NCI-H1694 treated with DMSO at 0.1 percent for 48 hours (cell line): ENCODE measurements at places on chromosomes 7 and 10.
A peak's percentile ranks its signal among the peaks of the same experiment; 100 is the strongest.

DNA sequence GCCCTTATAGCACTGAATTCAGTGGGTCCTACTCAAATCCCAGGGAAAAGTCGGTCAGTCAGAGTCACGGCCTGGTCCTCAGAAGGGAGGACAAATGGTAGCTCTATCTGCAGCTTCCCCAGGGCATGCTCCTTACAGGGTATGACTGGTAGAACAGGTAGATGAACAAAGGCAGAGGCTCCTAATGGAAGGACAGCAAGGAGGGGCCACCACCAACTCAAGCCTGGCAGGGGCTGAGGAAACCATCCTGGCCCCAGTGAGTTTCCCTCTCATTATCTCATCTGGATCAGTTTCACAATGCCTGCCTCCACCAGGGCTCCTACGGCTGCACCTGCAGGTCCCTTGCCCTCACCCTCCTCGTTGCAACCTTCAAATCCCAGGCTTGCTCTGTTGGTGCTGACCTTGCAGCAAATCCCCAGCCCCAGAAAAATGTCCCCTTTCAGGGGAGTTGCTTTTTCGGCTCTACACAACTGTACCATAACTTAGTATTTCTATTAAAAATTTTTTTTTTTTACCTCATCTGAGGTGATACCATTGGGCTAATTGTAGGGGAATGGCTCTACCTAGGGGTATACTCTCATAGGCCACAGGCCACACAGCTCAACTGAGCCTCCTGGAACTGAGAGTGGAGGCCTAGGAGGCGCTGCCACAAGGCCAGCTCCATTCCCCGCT, 2.4 kb upstream of the MYO1G start:
- no peak for DNase-seq

GRCh38 chr7:135831455-135832195, 83.0 kb upstream of the FAM180A start:
- no peak for DNase-seq

DNA sequence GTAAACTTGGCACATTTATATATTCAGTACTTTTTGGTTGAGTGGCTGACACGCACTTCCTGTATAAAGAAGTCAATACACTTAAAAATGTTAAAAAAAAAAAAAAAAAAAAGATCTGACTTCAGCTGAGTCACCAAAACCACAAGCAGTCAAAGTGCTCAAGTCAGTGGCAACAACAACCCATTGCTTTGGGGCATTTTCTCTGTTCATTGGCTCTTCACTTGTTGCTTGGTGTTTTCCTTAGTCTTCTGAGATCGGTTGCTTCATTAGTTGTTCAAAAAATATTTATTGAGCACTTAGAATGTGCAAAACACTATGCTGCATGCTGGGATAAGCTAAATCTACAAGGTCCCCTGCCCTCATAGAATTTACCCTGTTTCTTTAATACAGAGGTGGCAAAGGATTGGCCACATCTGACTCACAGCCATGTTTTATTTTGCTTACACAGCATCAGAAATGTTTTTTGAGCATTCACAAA, 63.7 kb downstream of the ZNRF2 start:
- no peak for DNase-seq

GRCh38 chr7:142889816-142890215, 4.3 kb upstream of the TRPV6 start:
- DNase-seq = no peak

DNA sequence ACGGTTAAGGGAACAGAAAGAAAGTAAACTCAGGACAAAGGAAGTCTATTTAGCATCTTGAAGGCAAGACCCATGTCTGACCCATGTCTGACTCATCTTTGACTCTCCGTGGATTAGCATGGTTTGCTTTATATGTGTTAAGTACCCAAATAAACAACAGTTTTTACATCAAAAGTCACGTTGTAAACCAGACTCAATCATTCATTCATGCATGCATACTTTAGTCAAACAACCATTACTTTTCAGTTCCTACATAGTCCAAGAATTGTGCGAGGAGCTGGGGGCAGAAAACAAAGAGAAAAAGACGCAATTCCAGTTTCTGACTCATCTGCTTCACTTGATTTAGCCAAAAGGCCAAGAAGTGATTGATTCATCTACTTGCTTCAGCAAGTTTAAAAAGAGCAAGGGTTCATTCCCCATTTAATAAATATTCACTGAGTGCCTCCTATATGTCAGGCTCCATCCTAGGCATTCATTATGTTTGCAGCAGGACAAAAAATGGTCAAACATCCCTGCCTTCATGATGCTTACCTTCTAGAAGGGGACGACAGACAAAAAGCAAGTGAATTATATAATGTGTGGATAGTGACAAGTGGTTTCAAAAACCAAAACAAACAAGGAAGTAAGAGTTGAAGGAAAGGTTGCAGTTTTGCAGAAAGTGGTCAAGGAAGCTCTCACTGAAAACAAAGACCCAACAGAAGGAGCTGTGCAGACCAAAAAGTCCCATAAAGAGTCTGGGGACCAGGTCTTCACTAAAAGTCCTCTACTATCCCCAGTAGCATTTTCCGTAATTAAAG, 116.2 kb downstream of the FAM107B start:
- no peak for DNase-seq

GRCh38 chr7:105707967-105708762, 126.9 kb upstream of the EFCAB10 start:
- DNase-seq = no peak

- DNase-seq = no peak
These were observed 1.4 kb upstream of the OSBPL3 start for GRCh38 chr7:24981171-24981951.

- DNase-seq = no peak
These were observed 51.4 kb downstream of the PLPP4 start for GRCh38 chr10:120508393-120508792.

- no peak for DNase-seq
These were observed 56.7 kb downstream of the EGFR start for GRCh38 chr7:55075464-55076021.

GRCh38 chr10:78038105-78038504, 4.4 kb downstream of the RPS24 start:
- no peak for DNase-seq

DNA sequence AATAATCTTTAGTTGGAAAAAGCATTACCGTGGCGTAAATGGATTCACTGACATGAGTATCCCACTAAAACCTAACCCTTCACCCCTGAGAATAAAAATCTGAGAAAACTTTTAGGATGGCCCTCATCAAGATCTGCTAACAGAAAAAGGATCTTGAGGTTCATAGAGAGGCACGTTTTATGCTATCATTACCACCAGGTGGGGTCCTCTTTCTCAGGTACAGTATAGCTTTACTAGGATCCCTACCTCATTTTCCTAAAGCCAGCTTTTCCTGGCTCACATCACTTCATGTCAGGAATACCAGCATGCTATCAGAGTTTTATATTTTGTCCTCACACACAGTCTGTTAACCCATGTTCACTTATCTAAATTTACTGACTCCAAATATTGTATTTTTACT, 173.7 kb downstream of the POM121L12 start:
- DNase-seq = no peak

- DNase-seq = no peak
These were observed 7.6 kb downstream of the CCDC172 start for GRCh38 chr10:116331815-116332214.

DNA sequence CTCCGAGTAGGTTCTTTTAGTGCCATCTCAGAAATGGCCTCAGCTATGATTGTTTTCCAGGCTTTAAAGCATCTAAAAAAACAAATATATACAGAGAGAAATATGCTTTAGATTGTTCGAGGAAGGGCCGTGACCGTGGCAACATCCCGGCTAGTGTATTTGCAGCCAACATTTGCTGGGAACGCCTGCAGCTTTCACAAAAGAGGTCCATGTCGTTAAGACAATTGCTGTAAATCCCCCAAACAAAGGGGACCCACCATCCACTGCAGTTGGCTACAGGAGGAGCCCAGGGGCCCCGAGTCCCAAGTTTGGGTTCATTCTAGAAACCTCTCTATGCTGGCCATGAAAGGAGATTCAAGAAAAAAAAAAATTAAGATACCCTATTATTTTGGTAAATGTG, 152.8 kb upstream of the TCF7L2 start:
- no peak for DNase-seq

- DNase-seq = no peak
These were observed 24.3 kb upstream of the ITGB1 start for GRCh38 chr10:32982293-32982709.

GRCh38 chr7:4227105-4228010, 454.7 kb upstream of the FOXK1 start:
- peak; percentile 73 for DNase-seq

GRCh38 chr7:151807846-151808245, 69.1 kb downstream of the PRKAG2 start:
- no peak for DNase-seq

- DNase-seq = no peak
These were observed 23.2 kb upstream of the SEMA3E start for GRCh38 chr7:83672157-83672556.

DNA sequence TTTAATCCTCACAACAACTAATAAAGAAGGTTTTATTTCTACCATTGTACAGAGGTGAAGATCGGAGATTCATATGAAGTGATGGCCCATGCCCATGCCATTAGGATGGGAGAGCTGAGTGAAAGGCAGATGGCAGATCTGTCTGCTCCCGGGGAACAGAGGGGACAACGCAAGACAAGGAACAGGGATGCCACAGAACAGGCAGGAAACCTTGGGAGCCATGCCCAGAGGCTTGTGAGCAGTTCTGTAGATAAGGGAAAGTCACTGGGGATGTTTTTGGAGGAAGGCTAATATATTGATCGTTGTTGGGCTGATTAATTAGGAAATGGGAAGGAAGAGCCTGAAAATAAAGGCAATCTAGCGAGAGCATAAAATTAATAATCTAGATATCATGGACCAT, 73.1 kb upstream of the ITGB1 start:
- no peak for DNase-seq

DNA sequence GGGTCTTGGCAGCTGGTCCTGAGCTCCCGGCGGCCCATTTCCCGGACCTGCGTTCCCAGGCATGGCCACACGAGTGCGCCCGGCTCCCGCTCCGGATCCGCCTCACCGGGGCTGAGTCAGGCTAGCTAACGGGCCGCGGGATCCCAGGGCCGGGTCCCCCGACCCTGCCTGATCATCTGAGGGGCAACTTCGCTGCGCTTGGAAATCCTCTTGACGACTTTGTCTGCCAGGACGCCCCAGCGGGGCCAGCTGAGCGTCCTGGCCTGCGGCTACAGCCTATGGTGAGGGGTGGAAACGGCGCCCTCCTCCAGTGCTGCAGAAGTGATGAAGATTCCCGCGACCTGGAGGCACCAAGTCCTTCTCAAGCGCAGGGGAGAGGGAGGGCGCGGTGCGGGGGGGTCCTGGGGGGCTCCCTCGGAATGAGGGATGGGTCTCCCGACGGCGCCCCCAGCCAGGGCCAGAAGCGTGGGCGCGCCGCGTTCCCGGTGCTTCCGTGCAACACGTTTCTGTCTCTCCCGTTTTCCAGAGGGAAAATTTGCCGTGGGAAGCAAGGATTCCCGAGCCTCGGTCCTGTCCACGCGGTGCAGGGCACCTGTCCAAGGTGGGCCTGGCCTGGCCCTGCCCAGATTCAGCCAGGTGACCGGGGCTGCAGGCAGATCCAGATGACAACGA, 212.4 kb downstream of the CCSER2 start:
- DNase-seq = peak; percentile 26

- no peak for DNase-seq
These were observed 1189.0 kb upstream of the LRRN3 start for GRCh38 chr7:109901926-109902325.

GRCh38 chr7:33184828-33185227, 55.5 kb downstream of the BBS9 start:
- no peak for DNase-seq

- no peak for DNase-seq
These were observed 44.1 kb downstream of the VSTM4 start for GRCh38 chr10:49071160-49071761.
